ENCODE measurements at places on chromosomes 2 and 18. TPM values are rescaled to one million over a fixed set of nuclear protein-coding genes. Genes with fewer than 3 reads are reported as not detected.

- H3K4me3 ChIP-seq, result no peak overlapping the region
- peaks cover 3% of the 10 kb centered on the region for H3K4me1 ChIP-seq
- H3K27ac ChIP-seq, result peak overlapping the region; percentile 83
- DNase-seq, result peak; percentile 4
These were observed 99.0 kb upstream of the GRB14 start for GRCh38 chr2:164719996-164720941.

DNA sequence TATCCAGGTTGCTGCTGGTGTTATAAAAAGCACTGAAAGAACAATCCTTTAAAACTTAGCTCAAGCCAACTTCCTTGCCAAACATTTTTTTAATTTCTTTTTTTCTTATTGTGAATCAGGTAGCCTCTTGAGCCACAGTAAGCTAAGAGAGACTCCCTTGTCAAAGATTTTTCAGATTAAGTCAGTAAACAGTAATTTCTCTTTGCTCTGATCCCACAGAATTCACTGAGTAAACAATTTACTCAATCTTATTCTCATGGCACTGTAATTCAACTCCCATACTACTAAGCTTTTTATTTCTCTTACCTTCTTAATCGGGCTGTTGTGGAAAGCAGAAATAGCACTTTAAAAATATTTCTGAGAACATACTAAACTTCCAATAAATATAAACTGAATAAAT is 82.7 kb downstream of the C2orf74 start:
- H3K27ac ChIP-seq, result no peak overlapping the region
- H3K27me3 ChIP-seq, result no peaks in the 10 kb centered on the region
- peaks cover 42% of the 10 kb centered on the region for H3K36me3 ChIP-seq

DNA sequence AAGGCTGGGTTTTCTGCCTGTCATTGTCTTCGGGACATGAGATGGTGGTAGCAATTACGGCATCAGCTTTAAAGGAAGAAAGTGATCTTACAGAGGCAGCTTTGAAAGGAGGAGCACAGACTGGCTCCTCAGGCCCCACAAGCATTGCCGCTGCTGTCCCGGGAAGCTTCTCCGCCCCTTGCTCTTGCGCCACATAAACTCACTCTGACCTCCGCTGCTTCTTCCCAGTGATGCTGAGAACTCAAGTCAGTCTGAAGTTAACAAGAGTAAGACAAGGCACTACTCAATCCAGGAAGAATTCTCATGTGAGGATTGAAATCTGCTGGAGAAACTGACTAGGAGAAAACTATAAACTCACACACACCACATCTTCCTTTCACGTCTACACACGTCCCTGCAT is 112.4 kb upstream of the RIOK3 start:
- no peak overlapping the region for H3K27ac ChIP-seq
- no peaks in the 10 kb centered on the region for H3K36me3 ChIP-seq
- no peak overlapping the region for H3K4me3 ChIP-seq
- peaks cover 6% of the 10 kb centered on the region for H3K4me1 ChIP-seq
- no peak for DNase-seq

GRCh38 chr2:12921321-12921720 is 204.6 kb downstream of the TRIB2 start:
- H3K27me3 ChIP-seq, result no peaks in the 10 kb centered on the region
- H3K36me3 ChIP-seq, result no peaks in the 10 kb centered on the region
- no peak overlapping the region for H3K4me3 ChIP-seq
- peaks cover 3% of the 10 kb centered on the region for H3K4me1 ChIP-seq
- no peak overlapping the region for H3K27ac ChIP-seq
- no peak for DNase-seq

DNA sequence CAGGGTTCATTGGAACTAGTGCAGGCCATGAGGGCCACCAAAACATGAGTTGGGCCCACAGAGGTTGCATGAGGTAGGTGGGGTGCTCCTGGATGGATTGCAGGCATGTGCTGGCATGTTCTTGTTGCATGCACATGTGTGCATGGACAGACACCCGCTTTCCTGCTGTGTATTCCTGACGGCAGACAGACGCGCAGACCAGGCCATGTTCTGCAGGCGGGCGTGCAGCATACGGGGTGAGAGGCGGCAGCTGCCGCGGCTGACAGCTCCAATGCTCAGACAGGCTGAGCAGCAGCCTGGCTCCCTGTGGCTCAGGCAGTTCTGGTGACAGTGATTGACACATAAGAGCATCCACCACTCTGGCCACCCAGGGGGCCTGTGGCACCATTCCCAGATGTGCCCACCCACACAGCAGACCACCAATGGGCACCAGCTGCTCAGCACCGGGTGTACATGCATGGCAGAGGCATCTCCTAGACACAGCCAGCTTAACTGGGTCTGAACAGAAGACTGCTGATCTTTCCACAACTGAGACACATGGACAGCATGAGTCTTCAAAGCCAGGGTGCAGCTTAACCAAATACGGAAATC is 21.2 kb downstream of the HS1BP3 start:
- no peak for DNase-seq
- no peak overlapping the region for H3K27ac ChIP-seq
- peaks cover 31% of the 10 kb centered on the region for H3K4me1 ChIP-seq
- H3K36me3 ChIP-seq, result no peaks in the 10 kb centered on the region
- no peaks in the 10 kb centered on the region for H3K27me3 ChIP-seq

DNA sequence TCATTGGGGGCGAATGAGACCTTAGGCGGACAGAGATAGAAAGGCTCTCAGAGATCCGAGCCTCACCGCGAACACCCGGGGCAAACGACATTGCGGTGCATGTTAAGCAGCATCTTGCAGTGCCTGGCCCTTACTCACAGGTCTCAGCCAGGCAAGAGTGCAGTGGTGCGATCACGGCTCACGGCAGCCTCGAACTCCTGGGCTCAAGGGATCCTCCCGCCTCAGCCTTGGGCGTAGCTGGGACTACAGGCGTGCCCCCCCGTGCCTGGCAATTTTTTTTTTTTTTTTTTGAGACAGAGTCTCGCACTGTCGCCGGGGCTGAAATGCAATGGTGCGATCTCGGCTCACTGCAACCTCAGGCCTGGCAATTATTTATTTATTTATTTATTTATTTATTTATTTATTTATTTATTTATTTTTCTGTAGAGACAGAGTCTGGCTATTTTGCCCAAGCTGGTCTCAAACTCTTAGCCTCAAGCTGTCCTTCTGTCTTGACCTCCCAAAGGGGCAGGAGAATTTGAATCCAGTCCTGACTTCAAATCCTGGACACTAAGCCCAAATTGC is 1.3 kb downstream of the LAMA3 start:
- peak overlapping the region; percentile 60 for H3K4me3 ChIP-seq
- no peak overlapping the region for H3K27ac ChIP-seq
- H3K36me3 ChIP-seq, result no peaks in the 10 kb centered on the region
- peak; percentile 41 for DNase-seq
- no peaks in the 10 kb centered on the region for H3K27me3 ChIP-seq

GRCh38 chr18:64650068-64650467 is 501.2 kb upstream of the LINC00305 start:
- no peaks in the 10 kb centered on the region for H3K27me3 ChIP-seq
- H3K36me3 ChIP-seq, result no peaks in the 10 kb centered on the region
- no peak overlapping the region for H3K27ac ChIP-seq
- H3K4me1 ChIP-seq, result no peaks in the 10 kb centered on the region

DNA sequence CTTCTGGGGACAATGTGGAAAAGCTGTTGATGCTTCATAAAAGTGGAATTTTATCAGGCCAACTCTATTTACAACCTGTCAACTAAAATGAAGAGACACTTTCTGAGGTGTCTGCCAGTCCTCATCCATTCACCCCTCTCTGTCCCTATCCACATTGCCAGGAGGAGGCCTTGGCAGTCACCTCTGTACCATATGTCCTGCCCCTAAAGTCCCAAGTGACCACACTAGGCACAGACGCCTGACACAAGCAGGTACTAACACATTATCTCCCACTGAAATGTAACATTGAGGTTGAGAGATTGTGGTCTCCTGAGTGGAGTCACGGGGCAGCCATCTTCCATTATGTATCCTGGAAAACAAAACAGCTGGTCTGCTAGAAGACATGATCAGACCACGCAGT is 71.4 kb downstream of the OSBPL1A start:
- no peak overlapping the region for H3K4me3 ChIP-seq
- DNase-seq, result no peak
- H3K27me3 ChIP-seq, result no peaks in the 10 kb centered on the region
- H3K27ac ChIP-seq, result no peak overlapping the region

DNA sequence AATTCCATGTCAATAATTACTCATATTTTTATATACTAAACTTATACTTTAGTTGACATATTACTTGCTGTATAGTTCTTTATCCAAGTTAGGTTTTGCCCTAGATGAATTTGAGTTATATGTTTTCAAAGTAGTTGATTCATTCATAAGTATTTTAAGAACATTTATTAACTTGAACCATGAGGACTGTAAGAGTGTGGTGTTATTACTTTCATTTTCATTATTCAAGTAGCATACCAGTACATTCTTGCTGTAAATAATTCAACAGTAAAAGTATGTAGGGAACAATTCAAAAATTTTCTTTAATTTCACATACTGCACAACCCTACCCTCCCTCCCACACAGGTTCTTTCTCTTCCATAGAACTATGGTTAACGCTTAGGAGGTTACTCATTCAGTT is 75.4 kb downstream of the ANKRD12 start:
- no peak overlapping the region for H3K4me3 ChIP-seq
- H3K4me1 ChIP-seq, result no peaks in the 10 kb centered on the region
- DNase-seq, result no peak
- H3K27ac ChIP-seq, result no peak overlapping the region

DNA sequence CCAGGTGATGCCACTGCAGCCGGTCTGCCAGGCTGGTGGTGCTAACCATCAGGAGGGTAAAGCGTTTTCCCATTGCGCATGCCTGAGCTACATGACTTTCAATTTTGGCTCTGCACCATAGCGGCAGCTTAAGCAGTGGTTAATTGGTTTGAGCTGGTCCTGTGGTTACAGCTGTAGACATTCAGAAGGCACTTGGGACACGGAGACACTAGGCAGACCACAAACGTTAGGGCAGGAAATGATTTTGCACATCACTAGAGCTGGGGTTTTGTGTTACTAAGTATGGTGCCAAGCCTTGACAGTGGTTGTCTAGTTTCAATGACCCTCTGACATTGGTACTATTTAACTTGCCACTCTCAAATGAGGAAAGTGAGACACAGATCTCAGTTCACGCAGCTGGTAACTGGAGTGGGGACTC is 28.9 kb upstream of the CNOT11 start:
- no peaks in the 10 kb centered on the region for H3K36me3 ChIP-seq
- H3K4me3 ChIP-seq, result no peak overlapping the region
- no peak for DNase-seq
- no peaks in the 10 kb centered on the region for H3K4me1 ChIP-seq
- no peaks in the 10 kb centered on the region for H3K27me3 ChIP-seq

DNA sequence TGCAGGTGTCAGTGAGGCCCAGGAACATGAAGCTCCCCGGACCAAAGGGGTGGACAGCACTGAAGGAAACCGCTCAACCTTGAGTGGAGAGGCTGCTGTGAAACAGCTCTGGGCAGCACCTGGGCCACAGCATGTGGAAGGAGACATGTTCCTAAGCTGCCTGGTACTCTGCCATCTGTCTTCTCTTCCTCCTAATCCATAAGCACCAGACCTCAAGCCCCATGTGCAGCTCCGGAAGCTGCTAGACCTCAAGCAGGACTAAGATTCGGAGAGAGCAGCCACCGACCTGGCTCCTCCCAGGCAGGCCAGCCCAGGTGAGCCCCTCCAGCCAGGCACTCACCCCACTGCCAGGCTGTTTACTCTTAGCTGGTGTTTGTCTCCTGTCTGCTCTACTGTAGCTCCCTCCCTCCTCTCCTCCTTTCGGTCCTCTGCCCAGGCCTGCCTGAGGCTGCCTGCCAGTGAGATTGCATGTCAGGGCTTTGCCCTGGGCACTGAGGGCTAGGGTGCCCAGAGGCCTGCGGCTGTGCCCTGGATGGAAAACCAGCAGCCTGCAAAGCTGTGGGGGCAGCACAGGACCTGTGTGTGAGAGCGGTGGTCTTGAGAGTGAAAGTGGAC is 53.7 kb downstream of the BCL11A start:
- no peaks in the 10 kb centered on the region for H3K4me1 ChIP-seq
- no peak overlapping the region for H3K27ac ChIP-seq
- H3K27me3 ChIP-seq, result no peaks in the 10 kb centered on the region
- DNase-seq, result no peak

DNA sequence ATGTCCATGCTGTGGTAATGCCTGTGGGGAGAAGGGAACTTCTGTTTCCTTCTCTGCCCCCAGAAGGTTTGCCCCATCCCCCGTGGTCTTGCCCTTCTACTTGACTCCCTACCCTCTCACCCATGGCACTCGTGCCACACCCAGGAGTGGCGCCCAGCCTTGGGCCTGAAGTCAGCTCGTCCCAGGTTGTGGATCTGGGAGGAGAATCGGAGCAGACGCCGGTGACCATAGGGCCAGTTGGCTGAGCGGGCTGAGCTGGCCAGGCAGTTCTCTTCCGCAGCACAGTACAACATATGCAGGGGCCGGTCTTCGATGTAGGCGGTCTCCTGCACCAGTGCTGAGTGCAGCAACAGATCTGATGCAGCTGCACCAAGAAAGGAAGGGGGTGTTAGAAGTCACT is 4.7 kb downstream of the HTRA2 start:
- H3K36me3 ChIP-seq, result peaks cover 10% of the 10 kb centered on the region
- H3K27me3 ChIP-seq, result no peaks in the 10 kb centered on the region
- DNase-seq, result no peak
- H3K4me1 ChIP-seq, result peaks cover 8% of the 10 kb centered on the region
- no peak overlapping the region for H3K27ac ChIP-seq

GRCh38 chr2:191318037-191318728 is 73.0 kb downstream of the MYO1B start:
- H3K4me1 ChIP-seq, result peaks cover 43% of the 10 kb centered on the region
- no peak overlapping the region for H3K4me3 ChIP-seq
- H3K27ac ChIP-seq, result no peak overlapping the region
- no peaks in the 10 kb centered on the region for H3K27me3 ChIP-seq
- DNase-seq, result no peak

DNA sequence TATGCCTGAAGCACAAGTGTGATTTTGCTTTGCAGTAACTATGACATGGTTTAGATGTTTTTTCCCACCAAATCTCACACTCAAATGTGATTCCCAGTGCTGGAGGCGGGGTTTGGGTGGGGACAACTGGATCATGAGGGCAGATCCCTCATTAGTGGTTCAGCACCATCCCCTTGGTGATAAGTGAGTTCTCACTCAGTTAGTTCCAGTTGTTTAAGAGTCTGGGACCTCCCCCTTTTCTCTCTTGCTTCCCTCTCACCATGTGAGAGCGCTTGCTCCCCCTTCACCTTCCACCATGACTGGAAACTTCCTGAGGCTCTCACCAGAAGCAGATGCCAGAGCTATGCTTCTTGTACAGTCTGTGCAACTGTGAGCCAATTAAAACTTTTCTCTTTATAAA is 102.9 kb downstream of the NBAS start:
- no peak overlapping the region for H3K27ac ChIP-seq
- peaks cover 45% of the 10 kb centered on the region for H3K36me3 ChIP-seq
- H3K4me3 ChIP-seq, result no peak overlapping the region
- H3K4me1 ChIP-seq, result no peaks in the 10 kb centered on the region
- DNase-seq, result no peak
- no peaks in the 10 kb centered on the region for H3K27me3 ChIP-seq

GRCh38 chr2:127673291-127674069 is 1.9 kb downstream of the LIMS2 start:
- H3K36me3 ChIP-seq, result no peaks in the 10 kb centered on the region
- H3K27ac ChIP-seq, result no peak overlapping the region
- no peaks in the 10 kb centered on the region for H3K4me1 ChIP-seq
- peaks cover 14% of the 10 kb centered on the region for H3K27me3 ChIP-seq
- DNase-seq, result peak; percentile 39

Gene MOCOS
- 1.2 TPM for polyA plus RNA-seq

Gene NGEF
- polyA plus RNA-seq, result 1.4 TPM

Gene FAM124B
- polyA plus RNA-seq, result not detected

Gene SERPINB13
- not detected for polyA plus RNA-seq

Gene MC5R
- polyA plus RNA-seq, result not detected

Gene LONRF2
- polyA plus RNA-seq, result 2.4 TPM

Gene COL4A3
- not detected for polyA plus RNA-seq

Gene MAB21L4
- polyA plus RNA-seq, result not detected

Gene STRN
- polyA plus RNA-seq, result 4.8 TPM

Gene ALKAL2
- polyA plus RNA-seq, result not detected
